ENCODE measurements at places on chromosomes 13 and 19.

- peak; percentile 32 for DNase-seq
Measured at GRCh38 chr19:771332-771785, 20.4 kb downstream of the MISP start.

- DNase-seq = no peak
Measured at GRCh38 chr13:45231722-45232121, 30.9 kb upstream of the KCTD4 start.

GRCh38 chr19:1263188-1263587 lies 5.9 kb upstream of the CIRBP start:
- no peak for DNase-seq

DNA sequence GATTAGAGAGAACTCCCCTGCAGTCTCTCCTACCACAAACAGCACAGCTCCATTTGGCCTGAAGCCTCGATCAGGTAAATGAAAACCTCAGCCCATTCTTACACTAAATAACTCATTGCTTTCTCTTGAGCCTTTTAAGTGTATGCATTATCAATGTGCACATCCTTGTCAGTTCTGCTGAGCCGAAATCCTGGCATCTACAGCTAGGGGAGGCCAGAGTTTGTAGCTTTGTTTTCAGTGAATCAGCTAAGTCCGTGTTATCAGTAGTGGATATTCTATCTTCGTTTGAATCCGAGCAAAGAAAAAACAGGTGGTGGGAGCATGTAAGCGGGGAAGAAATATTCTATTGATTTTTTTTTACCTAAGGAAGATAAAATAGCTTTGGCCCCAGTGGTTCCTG lies 84.4 kb downstream of the ESD start:
- no peak for DNase-seq

GRCh38 chr13:43305416-43305815 lies 282.0 kb downstream of the DNAJC15 start:
- DNase-seq = no peak

- DNase-seq = no peak
Measured at GRCh38 chr13:95540888-95541287, 11.6 kb upstream of the CLDN10 start.

DNA sequence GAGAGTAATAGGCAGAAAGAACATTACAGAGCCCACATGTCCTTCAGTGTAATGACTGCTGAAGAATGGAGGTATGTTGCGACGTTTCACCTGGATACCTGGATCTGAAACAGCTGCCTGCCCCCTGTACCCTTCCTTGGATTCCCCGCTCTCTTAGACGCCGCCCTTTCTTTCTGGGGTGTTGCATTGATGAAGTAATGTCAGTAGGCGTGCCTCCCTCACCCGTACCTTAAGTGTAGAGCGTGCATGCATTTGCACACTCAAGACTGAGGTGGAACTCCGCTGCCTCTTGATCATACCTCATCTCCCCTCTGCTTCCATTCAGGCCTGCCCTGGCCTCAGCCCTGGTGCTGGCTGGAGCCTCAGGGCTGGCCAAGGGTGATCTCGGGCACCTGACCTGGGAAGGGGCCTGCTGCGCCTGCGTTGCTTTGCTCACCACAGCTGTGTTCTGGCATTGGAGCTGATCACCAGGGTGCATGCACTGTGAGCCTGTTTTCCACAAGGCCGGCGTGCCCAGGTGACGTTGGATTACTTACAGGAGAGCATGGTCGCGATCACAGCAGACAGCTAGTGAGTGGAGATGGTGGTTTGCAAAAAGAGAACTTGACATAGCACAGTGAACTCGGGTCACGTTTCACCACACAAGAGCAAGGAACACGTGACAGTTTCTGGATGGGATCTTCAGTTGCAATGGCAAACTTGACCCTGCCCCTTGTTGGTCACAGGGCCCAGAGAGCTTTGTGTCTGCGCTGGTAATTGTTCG lies 99.0 kb downstream of the ARHGEF7 start:
- DNase-seq = no peak

DNA sequence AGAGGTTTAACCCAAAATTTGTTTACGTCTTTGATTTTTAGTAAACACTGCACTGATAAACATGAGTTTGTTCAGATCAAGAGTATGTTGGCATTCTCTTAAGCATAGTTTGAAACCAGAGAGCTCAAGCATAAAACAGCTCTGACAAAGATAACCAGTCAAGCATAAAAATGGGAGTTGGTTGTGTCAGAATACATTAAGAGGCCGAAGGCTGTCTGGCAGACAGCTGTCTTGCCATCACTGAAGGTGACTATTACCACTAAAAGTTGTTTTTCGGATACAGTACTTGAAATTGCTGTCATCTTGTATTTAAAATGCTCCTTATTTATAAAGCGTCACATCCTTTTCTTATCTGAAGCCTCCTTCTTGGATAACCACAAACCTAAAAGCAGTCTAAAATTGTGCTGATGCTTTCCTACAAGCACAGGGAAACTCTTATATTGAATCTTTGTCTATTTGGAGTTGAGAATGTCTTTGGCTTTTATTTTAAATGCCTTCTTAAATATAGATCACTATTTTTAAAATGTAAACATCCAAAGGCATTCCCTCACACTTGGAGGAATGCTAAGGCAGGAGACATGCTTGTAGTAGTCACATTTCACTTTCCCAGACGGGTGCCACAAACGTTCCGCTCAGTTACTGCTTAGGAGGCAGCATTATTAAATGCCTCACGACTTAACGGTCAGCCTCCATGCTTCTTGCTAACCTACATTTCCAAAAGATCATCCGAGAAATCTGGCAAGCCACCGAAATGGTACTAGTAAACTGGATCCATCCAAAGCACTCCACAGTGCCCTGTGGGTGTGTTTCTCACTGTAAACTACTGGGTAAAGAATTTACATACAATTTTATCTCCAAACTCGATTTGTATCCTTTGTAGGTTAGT lies 1.5 kb downstream of the SMAD9 start:
- no peak for DNase-seq

DNA sequence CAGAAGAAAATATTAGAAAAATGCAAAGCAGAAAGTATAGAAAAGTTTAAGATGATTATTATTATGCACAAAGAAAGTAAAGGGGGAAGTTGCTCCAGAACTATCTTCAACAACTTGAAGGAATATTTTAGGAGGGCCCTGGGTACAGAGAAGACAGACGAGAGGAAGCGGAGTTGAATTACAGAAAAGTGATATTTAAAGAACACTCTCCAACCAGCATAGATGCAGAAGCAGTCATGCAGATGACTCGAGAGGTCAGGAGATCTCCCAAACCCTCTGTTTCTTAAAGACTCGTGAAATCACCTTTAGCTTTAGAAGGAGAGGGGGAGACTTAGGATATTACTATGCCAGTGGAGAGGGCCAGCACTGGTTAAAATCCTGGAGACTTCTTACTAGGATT lies 8.5 kb upstream of the SHISA2 start:
- DNase-seq = no peak

DNA sequence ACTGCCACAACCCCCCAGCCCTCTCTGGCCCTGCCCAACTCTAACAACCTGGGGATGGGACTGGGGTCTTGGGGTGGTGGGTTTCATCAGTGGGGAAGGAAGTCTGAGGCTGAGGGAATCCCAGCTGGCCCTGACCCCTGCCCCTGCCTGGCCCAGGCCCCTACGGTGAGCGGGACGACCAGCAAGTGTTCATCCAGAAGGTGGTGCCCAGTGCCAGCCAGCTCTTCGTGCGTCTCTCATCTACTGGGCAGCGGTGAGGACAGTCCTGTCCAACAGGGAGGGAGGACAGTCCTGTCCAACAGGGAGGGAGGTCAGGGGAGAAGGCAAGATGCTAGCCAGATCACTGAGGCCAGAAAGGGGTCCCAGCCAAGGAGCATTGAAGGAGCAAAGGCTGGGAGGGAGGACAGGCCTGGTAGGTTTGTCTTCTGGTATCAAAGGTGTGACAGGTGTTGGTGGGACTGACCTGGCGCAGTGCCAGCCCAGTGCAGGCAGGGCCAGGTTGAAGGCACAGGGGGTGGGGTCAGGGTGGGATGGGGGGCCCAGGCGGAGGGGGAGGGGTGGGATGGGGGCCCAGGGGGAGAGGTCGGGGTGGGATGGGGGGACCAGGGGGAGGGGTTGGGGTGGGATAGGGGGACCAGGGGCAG lies 12.1 kb upstream of the LTBP4 start:
- DNase-seq = no peak

DNA sequence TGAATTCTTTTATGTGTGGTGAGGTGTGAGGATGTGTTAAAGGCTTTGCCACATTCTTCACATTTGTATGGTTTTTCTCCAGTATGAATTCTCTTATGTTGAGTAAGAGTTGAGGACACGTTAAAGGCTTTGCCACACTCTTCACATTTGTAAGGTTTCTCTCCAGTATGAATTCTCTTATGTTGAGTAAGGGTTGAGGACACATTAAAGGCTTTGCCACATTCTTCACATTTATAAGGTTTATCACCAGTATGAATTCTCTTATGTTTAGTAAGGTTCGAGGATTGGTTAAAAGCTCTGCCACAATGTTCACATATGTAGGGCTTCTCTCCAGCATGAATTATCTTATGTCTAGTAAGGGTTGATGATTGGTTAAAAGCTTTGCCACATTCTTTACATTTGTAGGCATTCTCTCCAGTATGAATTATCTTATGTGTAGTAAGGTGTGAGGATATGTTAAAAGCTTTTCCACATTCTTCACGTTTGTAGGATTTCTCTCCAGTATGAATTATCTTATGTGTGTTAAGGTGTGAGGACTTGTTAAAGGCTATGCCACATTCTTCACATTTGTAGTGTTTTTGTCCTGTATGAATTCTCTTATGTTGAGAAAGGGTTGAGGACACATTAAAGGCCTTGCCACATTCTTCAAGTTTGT lies 27.1 kb downstream of the ZNF724 start:
- no peak for DNase-seq

- no peak for DNase-seq
Measured at GRCh38 chr13:32587811-32588170, 1.5 kb downstream of the PDS5B start.

DNA sequence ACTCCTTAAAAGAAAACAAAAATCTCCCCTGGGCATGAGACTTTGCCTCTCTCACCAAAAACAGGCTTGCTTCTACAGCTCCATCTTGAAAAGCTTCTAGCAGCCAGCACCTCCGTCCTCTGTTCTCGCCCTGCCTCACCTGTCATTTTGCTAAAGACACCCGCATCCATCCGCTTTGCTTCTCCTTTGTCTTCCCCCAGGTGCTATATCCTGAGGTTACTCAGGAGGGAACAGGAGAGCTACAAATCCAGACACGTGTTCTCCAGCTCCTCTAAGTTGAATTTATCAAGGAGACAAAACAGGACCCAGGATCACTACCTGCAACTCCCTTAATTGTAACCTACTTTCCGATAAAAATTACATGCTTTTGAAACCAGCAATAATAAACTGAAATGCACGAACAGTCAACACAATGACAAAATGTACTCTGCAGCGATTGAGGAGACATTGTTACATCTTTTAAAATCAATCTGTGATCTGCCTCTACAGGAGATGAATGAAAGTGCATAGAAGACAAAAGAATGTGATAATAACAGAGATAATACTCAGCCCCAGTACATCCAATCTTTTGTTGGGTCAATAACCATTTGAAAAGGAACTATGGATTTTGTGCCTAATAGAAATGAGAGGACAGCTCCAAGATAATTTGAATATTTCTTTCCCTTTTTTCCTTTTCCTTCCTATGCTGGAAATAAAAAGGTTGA lies 221.2 kb downstream of the DCLK1 start:
- no peak for DNase-seq

DNA sequence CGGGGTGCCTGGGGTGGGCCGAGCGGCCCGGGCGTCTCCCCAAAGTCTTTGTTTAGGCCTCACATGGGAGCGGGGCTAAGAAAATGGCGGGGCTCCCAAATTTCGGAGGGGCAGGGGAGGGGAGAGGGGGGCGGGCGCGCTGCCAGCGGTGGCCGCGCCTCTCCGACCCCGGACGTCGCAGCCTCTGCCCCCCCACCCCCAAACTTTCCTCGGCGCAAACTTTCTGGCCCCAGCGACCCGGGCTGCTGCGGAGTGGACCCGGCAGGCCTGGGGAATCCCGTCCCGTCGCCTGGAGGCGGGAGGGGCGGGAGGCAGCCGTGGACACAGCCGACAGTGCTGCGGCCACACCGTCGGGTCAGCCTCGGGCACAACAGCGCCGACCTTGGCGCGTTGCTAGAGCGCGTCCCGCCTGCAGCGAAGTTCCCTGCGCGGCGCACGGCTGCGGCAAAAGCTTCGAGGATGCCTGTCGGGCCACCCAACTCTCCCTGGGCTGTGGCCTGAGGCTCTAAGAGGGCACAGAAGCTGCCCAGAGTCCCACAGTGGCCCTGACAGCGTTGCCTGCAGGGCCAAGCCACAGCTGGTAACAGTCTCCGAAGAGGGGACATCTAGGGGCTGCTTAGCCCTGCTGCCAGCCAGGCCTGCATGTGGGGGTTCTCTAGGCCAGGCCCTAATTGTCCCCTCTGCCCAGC lies 1.3 kb downstream of the NFIX start:
- peak; percentile 13 for DNase-seq

- no peak for DNase-seq
Measured at GRCh38 chr13:36358175-36358718, 12.1 kb upstream of the SPART start.

GRCh38 chr13:75713852-75714251 lies 77.7 kb downstream of the LMO7 start:
- DNase-seq = no peak

- DNase-seq = no peak
Measured at GRCh38 chr13:77529501-77529840, 6.0 kb upstream of the SCEL start.

DNA sequence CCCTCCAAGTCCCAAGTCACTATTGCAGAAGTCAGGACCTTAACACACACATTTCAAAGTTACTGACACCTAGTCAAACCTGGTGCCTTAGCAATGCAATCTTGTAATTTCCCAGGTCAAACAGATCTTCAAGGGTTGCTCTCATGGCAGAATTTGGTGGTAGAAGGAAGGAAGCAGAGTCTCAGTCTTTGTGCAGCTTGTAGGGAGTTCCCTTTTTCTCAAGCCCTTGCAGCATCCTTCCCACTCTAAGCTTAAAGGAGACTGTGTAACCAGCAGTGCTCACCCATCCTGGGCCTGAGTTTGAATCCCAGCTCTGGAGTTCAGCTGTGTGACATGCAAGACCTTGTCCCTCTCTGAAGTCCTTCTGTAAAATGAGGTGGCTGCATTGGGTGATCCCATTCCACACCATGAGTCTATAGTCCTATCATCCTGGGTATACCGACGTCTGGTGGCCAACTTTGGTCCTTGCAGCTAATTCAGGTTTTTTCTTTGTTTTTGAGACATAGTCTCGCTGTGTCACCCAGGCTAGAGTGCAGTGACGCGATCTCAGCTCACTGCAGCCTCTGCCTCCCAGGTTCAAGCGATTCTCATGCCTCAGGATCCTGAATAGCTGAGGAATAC lies 9.8 kb downstream of the SIGLEC10 start:
- no peak for DNase-seq

GRCh38 chr13:98025480-98026025 lies 72.1 kb downstream of the IPO5 start:
- no peak for DNase-seq

- DNase-seq = no peak
Measured at GRCh38 chr19:2270157-2270422, 11.9 kb downstream of the PEAK3 start.

GRCh38 chr19:11226716-11227166 lies 12.7 kb upstream of the ANGPTL8 start:
- no peak for DNase-seq

Measured in T1000 (cell line).